ENCODE measurements at places on chromosomes 6 and 20. TPM values are rescaled to one million over a fixed set of nuclear protein-coding genes. Genes with fewer than 3 reads are reported as not detected.
A peak's percentile ranks its signal among the peaks of the same experiment; 100 is the strongest.

ZNF335 gene
- total RNA-seq, result 8.4 TPM

SNRPB gene
- total RNA-seq, result 1,048 TPM

CSTF1 gene
- 101 TPM for total RNA-seq

DNAH8 gene
- not detected for total RNA-seq

KIAA1755 gene
- total RNA-seq, result 3.8 TPM

MAP1LC3A gene
- 59.8 TPM for total RNA-seq

ERVFRD-1 gene
- total RNA-seq, result not detected

DNA sequence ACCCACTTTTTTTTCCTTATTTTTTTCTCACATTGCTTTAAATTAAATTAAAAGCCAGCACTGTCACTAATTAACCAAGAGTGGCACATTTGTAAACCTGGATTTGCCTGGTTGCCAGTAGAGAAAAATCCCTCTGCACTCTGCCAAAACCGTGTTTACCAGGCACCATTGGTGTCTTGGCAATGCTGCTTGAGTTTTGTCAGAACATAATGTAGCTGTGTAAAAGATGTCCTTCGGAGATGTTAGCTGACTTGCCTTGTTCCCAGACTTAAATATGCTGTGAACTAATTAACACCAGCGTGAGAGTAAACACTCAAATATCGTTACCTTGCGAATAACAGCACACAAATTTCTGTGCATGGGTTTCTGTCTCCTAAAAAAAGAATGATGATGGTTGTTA is 694.9 kb upstream of the ID4 start:
- DNase-seq, result no peak

GRCh38 chr6:158376631-158377081 is 64.4 kb downstream of the TULP4 start:
- no peak for DNase-seq

DNA sequence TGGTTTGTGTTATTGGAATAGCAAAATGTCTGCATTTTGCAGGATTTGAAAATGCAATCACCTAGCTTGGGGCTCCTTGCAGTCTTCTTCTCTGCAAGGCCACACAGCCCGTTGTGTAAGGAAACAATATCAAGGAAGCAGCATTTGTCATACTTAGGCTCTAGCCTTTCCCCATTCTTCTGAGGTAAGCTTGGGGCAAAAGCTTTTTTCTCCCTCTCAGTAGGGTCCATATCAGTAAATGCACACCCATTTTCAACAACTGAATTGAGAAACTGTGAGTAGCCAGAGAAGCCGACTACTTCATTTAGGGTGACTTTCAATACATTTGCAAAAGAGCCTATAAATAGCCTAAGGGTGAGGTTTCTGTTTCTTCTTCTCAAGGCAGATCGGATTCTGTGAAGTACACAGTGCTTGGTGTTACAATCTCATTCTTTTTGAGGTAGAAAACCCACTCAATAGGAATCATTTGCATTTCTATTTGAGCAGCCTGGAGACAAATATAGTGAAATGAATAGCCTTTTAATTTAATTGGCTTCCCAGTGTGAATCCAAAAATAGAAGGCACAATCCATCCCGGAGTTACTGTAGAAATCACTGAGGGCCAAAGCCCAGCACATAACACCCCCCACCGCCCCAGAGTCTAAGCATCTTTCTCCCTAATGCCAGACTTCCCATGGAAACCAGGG is 61.8 kb downstream of the BTBD3 start:
- no peak for DNase-seq

DNA sequence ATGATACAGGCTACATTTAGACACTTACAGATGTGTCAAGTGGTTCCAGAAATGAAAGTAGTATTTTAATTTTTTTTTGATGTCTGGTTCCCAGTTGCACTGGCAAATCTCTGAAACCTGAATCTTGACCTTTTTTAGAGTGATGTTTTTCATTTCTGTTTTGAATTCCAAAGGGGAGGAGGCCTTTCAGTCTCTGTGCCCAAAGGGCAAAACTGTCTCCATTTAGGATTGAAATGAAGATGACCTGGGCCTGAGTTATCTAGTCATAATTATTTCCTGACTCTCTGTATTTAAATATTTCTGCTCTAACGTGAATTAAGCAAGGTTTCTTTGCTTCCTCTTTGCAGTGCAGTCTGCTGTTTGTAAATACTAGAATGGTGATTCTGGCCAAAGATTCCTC is 252.9 kb upstream of the ZFP64 start:
- no peak for DNase-seq

DNA sequence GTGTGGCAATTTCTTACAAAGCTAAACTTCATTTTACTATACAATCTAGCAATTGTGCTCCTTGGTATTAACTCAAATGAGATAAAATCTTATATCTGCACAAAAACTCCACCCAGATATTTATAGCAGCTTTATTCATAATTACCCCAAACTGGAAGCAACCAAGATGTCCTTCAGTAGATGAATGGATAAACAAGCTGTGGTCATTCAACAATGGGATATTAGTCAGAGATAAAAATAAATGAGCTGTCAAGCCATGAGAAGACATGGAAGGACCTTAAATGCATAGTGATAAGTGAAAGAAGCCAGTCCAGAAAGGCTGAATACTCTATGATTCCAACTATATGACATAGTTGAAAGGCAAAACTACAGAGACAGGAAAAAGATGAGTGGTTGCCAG is 98.9 kb upstream of the BMP2 start:
- DNase-seq, result peak; percentile 51

- DNase-seq, result peak; percentile 39
Observed at GRCh38 chr6:12150812-12151432, 138.8 kb downstream of the HIVEP1 start.

All from M059J (cell line).